ENCODE measurements at places on chromosomes 5 and 9.

GRCh38 chr5:158392753-158393152 is 533.8 kb upstream of the CLINT1 start:
- no peak for DNase-seq

GRCh38 chr5:66239034-66239433 is 94.9 kb downstream of the SREK1 start:
- DNase-seq: no peak

DNA sequence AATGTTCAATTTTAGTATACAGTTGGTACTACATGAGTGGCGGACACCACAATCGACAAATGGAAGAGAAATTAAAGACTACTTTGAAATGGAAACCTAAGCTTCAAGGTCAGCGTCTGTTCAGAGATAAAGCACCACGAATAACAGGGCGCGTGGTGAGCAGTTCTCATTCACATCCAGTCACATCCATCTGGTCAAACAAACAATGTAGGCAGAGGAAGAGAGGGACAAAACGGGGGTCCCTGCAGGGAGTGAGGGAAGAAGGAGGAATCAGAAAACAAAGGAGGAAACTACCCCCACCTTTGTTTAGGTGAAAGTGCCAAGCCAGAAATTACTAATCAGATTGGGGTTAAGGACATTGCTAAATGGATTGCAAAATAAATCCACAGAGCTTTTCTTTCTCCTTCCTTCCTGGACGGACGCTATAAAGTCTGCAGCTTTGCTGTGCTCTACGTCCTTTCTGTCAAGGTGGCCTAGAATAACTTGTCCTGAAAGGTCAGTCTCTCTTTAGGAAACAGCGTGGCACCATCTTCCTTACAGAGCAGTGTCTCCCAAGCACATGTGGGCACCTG is 138.6 kb downstream of the ENTREP1 start:
- DNase-seq: no peak

DNA sequence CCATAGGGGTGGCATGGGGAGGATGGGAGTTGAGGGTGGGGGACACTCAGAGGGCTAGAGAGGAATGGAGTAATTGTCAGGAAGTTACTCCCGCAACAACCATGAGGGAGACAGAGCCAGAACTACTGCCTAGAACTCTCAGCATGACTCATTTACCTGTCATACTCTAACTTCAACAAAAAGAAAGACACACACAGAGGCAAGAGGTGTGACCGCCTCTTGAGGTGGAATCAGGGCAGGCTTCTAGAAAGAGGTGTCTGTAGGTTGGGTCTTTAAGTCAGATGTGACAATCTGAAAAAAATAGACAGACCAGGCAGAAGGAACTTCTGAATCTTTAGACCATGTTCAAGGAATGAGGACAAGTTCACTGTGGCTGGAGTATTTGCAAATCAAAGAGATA is 73.4 kb downstream of the GABBR2 start:
- no peak for DNase-seq

DNA sequence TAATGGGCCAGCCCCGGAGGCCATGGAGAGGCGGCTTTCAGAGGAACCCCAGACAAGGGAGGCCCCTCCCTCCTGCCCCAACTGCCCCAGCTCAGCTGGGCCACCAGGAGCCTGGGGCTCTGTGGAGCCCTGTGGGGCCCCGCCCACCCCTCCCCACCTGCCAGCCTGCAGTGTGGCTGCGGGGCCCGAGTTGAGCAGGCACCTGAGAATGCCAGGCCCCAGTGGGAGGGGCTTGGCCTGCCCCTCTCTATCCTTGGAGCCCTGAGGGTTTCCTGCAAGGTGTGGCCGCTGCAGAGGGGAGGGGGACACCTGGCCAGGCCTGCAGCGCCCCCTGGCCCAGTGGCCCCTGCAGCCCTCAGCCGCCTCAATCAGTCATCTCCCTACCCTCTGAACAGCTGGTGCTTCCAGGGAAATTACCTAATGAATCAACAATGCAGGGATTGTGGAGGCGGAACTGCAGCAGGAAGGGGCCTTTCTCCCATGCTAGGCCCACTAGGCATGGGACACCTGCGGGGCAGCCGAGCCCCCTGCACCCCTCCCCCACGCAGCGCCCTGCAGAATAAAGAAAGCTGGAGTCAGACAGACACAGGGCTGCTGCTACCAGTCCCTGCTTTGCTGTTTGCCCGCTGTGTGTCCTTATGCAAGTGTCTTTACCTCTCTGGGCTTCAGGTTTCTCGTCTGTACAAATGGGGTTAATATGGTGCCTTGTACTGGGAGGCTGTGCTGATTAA is 48.0 kb downstream of the LMX1B start:
- DNase-seq: no peak

- no peak for DNase-seq
Measured at GRCh38 chr5:132277256-132277655, 16.9 kb upstream of the SLC22A4 start.

DNA sequence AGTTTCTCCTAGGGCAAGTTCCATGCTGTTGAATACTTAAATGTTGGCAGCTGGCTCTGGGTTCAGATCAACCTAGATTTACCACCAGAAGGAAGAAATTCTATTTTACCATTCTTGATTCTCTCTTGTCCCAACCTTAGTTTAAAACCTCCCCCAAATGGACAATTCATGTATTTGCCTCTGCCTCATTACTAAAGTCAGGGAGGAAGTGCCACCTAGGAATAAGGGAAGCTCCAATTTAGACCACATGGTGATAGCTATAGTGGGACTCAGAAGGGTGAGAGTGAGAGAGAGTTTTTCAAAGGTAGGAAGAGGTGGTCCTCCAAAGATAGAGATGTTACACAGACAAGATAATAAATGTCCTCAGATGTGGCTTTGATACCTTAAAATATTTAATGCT is 53.4 kb upstream of the PAM start:
- DNase-seq: no peak

Data from T-cell (primary cell).